NCI-H2107 (cell line): ENCODE measurements at places on chromosomes 1 and 21.

GRCh38 chr1:66852870-66853269, 51.8 kb upstream of the INSL5 start:
- no peak for DNase-seq

- no peak for DNase-seq
Observed at GRCh38 chr1:29698033-29698432, 461.7 kb downstream of the PTPRU start.

DNA sequence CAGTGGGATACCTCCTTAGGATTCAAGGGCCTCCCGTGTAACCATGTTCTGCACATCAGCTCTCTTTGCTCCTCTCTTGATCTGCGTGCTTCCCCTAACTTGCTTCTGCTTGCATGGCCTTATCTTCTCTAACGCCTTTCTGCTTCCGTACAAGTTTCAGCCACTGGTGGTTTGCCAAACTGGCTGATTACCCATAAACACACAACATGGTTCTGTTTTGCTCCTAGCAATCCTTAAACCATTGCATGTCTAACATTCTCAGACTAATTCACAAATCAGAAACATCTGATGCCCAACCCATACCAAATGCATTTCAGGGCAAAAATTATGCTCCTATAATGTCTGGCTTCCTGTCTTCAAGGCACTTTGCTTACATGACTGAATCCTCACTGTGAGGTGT, 166.4 kb downstream of the PBX1 start:
- DNase-seq = no peak

- DNase-seq = no peak
Observed at GRCh38 chr21:33789697-33790096, 125.9 kb downstream of the ATP5PO start.

DNA sequence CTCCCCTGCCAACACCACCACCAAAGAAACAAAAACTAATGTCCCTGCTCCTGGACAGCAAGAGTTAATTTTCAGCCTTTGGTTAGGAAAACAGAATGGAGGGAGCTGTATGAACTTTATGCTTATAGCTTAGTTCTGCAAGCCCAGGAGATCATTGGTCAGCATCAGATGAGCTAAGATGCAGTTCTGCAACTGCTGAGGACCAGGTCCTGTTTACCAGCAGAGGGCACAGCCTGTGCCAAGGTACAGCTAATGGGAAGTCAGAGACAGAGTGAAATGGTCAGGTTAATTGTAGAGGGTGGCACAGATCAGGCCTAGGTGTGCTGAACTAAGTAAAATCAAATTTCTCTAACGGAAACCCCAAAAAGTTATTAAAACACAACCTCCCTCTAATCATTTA, 161.3 kb downstream of the ROR1 start:
- DNase-seq = no peak

DNA sequence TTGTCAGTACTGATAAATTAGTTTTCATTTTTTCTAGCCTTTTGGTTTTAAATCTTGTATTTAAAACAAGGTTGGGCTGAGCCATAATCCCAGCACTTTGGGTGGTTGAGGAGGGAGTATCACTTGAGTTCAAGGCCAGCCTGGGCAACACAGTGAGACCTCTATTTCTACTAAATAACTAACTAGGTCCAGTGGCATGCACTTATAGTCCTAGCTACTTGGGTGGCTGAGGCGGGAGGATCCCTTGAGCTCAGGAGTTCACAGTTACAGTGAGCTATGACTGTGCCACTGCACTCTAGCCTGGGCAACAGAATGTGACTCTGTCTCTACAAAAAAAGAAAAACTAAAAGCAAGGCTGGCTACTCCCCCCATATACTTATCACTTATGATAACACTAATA, 21.5 kb upstream of the TTC39A start:
- no peak for DNase-seq

DNA sequence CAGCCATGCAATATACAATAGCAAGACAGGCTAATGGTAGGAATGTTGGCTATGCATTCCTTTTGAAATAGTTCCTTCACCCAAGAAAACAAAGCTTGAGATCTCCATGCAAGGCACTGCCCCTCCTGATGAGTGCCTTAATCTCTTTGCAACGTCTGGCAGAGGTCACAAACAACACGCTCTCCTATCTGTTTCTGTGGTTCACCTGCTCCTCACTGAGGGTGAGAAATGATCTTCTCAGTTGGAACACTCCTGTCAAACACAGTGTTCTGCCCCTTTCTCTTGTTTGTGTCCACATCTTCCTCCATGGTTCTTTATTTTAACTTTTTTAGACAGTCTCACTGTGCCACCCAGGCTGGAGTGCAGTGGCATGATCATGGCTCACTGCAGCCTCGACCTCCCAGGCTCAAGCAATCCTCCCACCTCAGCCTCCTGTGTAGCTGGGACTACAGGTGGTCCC, 21.2 kb upstream of the XPR1 start:
- DNase-seq = no peak
